Hematopoietic multipotent progenitor cell treated with erythropoietin and hydrocortisone succinate and interleukin-3 and kit ligand, for 4 days (in vitro differentiated cells): ENCODE measurements at places on chromosomes 1 and 21.

DNA sequence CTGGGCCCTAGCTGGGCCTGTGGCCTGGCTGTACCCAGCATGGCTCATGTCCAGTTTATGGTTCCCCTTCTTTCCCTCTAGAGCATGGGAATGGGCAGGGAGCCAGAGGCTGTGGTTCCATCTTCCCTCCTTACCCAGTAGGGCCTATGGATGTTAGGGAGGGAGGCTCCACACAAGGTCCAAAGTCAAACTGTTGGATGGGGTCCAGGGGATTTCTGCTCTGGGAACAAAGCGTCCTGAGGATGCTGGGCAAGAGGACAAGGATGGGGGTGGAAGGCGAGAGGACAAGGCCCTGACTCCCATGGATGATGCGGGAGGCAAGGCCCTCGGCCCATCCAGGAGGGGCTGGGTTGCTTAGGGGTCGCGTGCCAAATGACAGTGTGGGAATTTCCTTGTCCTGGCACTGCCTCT, 17.3 kb downstream of the CSF1 start:
- no peak for DNase-seq

DNA sequence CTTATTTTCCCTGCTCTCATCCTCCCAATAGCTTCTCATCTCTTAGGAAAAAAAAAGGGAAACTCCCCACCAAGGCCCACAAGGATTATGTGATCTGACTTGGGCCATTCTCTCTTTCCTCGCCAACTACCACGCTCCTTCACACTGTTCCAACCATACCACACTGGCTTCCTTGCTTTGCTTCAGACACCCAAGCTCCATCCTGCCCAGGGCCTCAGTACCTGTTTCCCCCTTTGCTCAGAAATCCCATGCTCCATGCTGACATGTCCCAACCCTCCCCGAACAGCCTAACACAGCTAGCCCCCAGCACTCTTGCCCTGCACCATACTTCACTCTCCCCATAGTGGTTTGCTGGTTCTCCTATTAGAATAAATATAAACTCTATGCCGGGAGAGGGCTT, 39.2 kb downstream of the MAB21L3 start:
- no peak for DNase-seq

GRCh38 chr1:241593186-241593585, 47.0 kb downstream of the CHML start:
- no peak for DNase-seq

GRCh38 chr1:211501711-211502400, 9.9 kb upstream of the RD3 start:
- DNase-seq: no peak

- DNase-seq: no peak
These were observed 3933.6 kb downstream of the SRGAP2C start for GRCh38 chr1:125118147-125118993.

DNA sequence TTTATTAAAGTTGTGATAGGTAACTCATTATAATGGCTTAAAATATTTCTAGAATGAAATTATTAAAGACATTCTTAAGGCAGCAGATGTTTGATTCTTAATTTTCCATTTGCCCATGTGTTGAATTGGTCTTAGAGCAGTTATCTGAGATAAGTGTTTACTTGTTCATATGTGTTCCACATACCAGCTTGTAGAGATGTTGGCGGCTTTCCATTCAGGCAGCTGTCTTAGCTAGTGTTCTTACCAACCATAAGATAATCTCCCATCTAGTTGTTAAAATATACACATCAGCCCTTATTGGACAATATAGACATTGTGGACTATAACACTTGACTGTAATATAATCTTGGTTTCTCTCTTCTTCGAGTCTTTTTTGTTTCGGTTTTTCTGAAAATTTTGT, 1372.9 kb upstream of the ADGRL2 start:
- DNase-seq: no peak

GRCh38 chr1:217471403-217471802, 159.5 kb downstream of the GPATCH2 start:
- no peak for DNase-seq
